ENCODE measurements at places on chromosomes 7 and 10. TPM values are rescaled to one million over a fixed set of nuclear protein-coding genes. Genes with fewer than 3 reads are reported as not detected.
A peak's percentile ranks its signal among the peaks of the same experiment; 100 is the strongest.

Gene GIMAP7
- 64.2 TPM for total RNA-seq

- no peak overlapping the region for H3K27ac ChIP-seq
- no peak overlapping the region for H3K4me3 ChIP-seq
- no peaks in the 10 kb centered on the region for H3K4me1 ChIP-seq
- no peak for DNase-seq
- H3K27me3 ChIP-seq: no peaks in the 10 kb centered on the region
- H3K36me3 ChIP-seq: no peaks in the 10 kb centered on the region
Measured at GRCh38 chr10:57791546-57791945, 476.1 kb downstream of the IPMK start.

Gene CLDN3
- total RNA-seq: not detected

- H3K27ac ChIP-seq: no peak overlapping the region
- H3K27me3 ChIP-seq: no peaks in the 10 kb centered on the region
- no peak overlapping the region for H3K4me3 ChIP-seq
- DNase-seq: no peak
Measured at GRCh38 chr10:33653584-33654367, 319.3 kb upstream of the NRP1 start.

DNA sequence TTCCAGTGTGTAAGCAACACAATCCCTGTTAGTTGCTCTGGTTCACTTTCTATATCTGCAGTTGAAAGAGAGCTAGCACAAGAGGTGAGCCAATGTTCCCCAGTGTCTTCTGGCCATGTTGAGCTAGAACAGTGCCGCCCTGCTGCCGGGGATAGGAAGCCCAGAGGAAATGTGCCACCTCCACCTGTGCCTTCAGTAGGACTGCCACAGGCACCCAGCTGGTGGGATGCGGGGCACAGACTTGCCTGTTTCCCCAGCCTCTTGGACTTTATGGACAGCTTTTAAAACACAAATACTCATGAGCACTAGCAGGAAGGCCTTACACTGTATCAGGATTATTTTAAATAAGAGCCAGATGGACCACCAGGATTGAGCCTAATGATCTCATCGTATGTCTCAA, 234.5 kb upstream of the COBL start:
- H3K27ac ChIP-seq: no peak overlapping the region
- no peaks in the 10 kb centered on the region for H3K27me3 ChIP-seq
- no peaks in the 10 kb centered on the region for H3K4me1 ChIP-seq
- DNase-seq: no peak
- no peaks in the 10 kb centered on the region for H3K36me3 ChIP-seq

Gene AASS
- 3.1 TPM for total RNA-seq

DNA sequence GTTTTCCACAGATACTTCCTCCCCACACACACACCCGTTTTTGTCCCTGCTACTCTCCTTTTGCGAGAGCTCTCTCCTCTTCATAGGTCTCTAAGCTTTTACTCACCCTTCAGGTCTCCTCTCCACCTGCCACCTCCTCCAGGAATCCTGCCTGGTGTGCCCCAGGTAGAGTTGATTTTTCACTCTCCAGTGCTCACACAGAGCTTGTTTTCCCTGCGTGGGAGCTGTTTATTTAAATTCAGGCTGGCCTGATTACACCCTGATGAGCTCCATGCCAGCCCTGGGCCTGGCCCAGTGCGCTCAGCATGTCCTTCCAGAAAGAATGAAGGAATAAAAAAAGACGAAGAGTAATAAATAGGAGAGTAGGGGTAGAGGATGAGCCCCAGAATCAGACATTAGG, 7.5 kb upstream of the CLDN4 start:
- DNase-seq: no peak
- peak overlapping the region; percentile 74 for H3K27ac ChIP-seq
- no peak overlapping the region for H3K4me3 ChIP-seq
- H3K36me3 ChIP-seq: no peaks in the 10 kb centered on the region
- peaks cover 39% of the 10 kb centered on the region for H3K4me1 ChIP-seq
- H3K27me3 ChIP-seq: no peaks in the 10 kb centered on the region

- H3K27ac ChIP-seq: peak overlapping the region; percentile 50
- H3K27me3 ChIP-seq: no peaks in the 10 kb centered on the region
- peaks cover 49% of the 10 kb centered on the region for H3K4me1 ChIP-seq
- no peak for DNase-seq
Measured at GRCh38 chr10:62063795-62064472, 162.4 kb downstream of the ARID5B start.

Gene ZNF107
- total RNA-seq: 13.0 TPM

- H3K27ac ChIP-seq: no peak overlapping the region
- peaks cover 3% of the 10 kb centered on the region for H3K36me3 ChIP-seq
- H3K27me3 ChIP-seq: no peaks in the 10 kb centered on the region
- H3K4me3 ChIP-seq: no peak overlapping the region
- peaks cover 37% of the 10 kb centered on the region for H3K4me1 ChIP-seq
Measured at GRCh38 chr10:74145133-74145532, 5.5 kb downstream of the AP3M1 start.

Gene HOXA2
- not detected for total RNA-seq

DNA sequence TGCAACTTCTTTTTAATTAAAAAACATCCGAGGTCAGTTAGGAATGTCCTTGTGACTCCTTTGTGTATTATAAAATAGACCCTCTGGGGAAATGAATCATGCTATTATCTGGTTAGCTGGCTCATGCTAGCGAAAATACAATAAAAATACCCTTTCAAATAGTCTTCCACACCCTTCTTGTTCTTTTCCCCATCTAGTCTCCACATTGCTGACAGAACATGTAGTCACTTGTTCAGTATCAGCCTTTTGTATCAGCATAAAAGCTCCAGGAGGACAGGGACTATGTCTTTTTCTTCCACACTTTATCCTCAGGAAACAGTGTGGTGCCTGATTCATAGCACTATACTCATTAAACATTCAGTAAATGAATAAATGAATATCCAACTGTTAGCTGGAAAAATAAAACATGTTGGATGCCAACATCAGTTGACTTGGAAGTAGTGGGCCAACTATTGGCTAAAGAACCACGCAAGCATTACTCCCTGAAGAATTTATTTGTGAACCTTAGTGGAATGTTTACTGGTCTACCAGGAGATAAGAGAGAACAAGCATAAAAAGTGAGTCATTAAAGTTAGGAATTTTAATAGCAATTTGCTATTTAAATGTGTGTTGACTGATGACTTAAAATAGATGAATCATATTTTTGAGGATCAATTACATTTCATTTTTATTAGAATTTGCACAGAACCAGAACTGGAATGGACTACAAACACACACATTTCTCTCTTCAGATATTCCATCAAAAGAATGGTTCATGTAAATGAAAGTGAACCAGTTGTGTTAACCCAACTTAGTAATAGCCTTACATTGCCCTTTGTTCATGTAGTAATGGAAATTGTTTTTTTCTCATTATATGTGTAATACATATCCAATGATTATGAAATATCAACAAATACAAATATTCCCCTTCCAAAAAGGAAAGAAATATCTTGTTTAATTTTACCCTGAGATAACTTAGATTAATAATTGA, 129.6 kb downstream of the DKK1 start:
- H3K4me3 ChIP-seq: no peak overlapping the region
- no peak overlapping the region for H3K27ac ChIP-seq
- no peaks in the 10 kb centered on the region for H3K27me3 ChIP-seq
- no peaks in the 10 kb centered on the region for H3K4me1 ChIP-seq

Gene TRDMT1
- total RNA-seq: 12.2 TPM

DNA sequence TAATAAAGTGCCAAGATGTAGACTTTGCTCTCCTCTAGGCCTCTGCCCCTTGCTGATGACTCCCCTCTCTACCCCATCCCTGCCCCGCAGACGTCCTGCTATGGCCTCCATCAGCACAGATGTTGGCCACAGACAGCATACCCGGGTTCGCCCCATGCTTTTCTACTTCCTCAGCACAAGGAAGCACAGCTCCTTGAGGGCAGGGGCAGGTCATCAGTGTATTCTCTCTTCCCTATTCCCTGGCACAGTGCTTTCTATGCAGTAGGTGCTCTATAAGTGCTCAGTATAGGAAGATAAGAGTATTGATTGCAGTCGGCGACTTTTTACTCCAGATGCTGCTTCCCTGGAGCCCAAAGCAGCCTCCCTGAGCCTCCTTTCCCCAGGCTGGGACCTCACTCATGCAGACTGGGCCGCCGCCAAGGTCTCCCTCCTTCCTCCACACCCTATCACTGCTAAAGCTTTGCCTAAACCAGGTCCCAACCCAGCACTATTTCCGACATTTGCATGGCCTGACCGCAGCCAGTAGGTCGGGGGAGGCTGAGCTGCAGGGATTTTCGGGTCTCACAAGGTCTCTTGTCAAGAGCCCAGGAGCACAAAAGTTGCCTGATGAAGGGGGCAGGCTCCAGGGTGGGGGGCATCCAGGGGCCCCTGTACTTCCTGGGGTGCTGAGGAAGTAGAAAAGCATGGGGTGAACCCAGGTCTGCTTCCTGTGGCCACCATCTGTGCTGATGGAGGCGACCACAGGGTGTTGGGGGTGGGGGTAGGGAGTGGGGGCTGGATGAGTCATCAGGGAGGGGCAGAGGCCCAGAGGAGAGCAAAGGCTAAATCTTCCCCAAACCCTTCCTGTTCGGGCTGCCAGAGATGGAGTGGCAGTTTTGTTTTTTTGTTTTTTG, 8.0 kb downstream of the CALHM3 start:
- H3K36me3 ChIP-seq: no peaks in the 10 kb centered on the region
- H3K27ac ChIP-seq: peak overlapping the region; percentile 72
- H3K27me3 ChIP-seq: no peaks in the 10 kb centered on the region
- peaks cover 25% of the 10 kb centered on the region for H3K4me1 ChIP-seq
- no peak overlapping the region for H3K4me3 ChIP-seq
- peak; percentile 95 for DNase-seq

DNA sequence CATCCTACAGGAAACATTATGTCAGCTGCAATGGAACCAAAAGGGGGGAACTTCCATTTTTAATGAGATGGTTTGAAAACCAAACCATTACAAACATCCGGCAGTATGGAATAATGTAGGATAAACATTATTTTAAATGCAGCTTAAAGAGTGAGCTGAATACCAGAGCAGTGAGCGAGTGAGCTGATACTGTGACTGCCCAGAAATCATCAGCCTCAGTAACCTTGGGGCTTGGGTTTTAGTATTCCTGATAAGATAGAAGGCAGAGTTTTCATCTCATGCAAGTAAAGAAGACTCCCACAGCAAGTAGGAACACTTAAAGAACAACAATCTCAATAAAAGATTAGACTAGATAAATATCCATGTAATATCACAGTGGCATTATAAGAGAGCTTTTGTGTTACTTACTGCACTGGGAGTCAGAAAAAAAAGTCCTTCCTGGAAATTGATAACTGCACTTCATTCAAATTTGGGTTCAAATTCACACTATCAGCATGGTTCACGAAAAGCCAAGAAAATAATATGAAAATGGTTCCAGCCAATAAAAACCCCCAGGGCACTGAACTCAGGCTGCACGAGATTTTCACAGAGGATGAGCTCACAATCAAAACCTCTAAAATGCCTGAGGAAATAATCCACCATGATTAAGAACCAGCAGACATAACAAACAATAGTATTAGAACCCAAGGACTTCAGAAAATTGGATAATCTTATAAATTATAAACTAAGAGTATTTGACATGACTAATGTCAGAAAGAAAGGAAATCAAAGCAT, 115.7 kb downstream of the MTPAP start:
- peaks cover 8% of the 10 kb centered on the region for H3K4me1 ChIP-seq
- H3K27ac ChIP-seq: no peak overlapping the region
- H3K27me3 ChIP-seq: peaks cover 2% of the 10 kb centered on the region
- no peak overlapping the region for H3K4me3 ChIP-seq
- DNase-seq: no peak
- no peaks in the 10 kb centered on the region for H3K36me3 ChIP-seq

- H3K27ac ChIP-seq: no peak overlapping the region
- H3K4me1 ChIP-seq: no peaks in the 10 kb centered on the region
Measured at GRCh38 chr7:133941496-133941895, 185.6 kb upstream of the LRGUK start.

Gene RAMP3
- not detected for total RNA-seq

DNA sequence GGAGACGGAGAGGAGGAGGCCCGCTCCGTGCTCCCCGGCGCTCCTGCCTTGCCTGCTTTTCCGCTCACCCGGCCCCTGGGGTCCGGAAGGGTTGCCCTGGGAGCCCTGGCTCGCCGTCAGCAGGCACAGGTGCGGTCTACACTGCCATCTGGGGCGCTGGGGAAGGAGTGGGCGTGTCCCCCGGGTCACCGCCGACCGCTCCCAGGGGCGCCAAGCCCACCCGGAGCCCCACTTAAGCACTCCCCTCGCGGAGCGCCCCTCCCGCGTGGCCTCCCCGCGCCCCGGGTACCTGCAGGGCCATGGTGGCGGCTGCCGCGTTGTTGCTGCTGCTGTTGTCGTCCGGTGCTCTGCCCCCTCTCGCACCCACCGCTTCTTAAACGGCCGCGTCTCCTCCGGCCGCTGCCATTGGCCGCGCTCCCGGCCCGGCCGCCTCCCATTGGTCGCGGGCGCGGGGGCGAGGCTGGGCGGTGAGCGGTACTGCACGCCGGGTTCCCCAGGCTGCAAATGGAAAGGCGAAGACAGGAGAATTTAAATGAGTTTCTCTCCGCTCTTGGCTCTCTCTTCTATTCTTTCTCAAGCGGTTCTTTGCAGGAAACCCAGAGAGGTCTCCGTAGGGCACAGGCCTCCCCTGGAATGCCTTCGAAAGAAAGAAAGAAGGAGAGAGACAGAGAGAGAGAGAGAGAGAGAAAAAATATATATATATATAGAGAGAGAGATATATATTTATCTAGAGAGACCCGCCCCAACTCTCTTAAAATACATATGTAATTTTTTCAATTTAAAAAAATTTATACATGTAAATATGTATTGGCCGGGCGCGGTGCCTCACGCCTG, at the start of gene ACBD7:
Gene ACBD7, minus strand, starts transcription at position 349 of the 834 bp plus-strand sequence. Its CDS starts 48 bp downstream, at position 301.
- peak; percentile 71 for DNase-seq
- no peaks in the 10 kb centered on the region for H3K27me3 ChIP-seq
- H3K4me1 ChIP-seq: peaks cover 11% of the 10 kb centered on the region
- H3K27ac ChIP-seq: no peak within 1 kb of the TSS
- peak within 1 kb of the TSS; percentile 29 for H3K4me3 ChIP-seq

Gene ZFAND4
- total RNA-seq: 34.7 TPM

DNA sequence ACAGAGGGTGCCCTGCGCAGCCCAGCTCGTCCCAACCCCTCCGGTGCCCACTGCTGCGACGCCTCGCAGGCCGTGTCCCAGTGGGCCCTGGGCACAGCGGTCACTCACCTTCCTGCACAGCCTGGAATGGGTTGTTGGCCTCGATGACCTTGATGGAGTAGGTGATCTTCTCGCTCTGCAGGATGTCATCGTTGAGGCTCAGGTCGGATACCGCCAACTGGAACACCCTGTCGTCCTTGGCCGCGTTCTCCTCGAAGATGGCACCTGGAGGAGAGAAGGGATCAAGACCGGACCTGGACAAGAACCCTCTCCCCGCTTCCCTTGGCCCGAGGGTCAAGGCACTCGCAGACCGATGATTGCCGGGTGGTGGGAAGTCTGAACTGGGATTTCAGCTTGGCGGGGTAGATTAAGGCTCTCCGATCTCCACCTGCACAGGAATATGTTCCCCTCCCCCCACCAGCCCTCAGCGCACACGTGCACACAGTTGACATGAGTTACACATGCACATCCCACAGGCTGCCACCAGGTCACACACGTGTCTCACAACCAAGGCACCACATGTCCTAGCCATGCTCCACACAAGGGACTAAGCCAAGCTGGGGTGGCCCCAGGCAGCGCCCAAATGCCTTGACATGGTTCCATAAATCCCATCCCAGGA, 2.6 kb downstream of the GRID1 start:
- H3K4me1 ChIP-seq: peaks cover 18% of the 10 kb centered on the region
- DNase-seq: no peak
- H3K36me3 ChIP-seq: no peaks in the 10 kb centered on the region
